ENCODE measurements at places on chromosomes 12 and 14.

- DNase-seq: no peak
These were observed 52.3 kb downstream of the SYNE3 start for GRCh38 chr14:95464103-95464502.

GRCh38 chr12:68497702-68498101 is 113.0 kb upstream of the RAP1B start:
- no peak for DNase-seq

DNA sequence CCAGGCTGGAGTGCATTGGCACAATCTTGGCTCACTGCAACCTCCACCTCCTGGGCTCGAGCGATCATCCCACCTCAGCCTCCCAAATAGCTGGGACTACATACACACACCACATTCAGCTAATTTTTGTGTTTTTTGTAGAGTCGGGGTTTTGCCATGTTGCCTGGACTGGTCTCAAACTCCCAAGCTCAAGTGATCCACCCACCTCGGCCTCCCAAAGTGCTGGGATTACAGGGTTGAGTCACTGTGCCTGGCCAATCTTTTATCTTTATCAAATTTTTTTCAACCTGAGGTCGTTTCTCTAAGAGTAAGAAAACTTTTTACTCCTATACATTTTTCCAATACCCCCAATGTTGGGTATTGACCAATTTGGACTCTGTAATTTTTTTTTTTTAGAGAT is 40.0 kb upstream of the NAP1L1 start:
- no peak for DNase-seq

DNA sequence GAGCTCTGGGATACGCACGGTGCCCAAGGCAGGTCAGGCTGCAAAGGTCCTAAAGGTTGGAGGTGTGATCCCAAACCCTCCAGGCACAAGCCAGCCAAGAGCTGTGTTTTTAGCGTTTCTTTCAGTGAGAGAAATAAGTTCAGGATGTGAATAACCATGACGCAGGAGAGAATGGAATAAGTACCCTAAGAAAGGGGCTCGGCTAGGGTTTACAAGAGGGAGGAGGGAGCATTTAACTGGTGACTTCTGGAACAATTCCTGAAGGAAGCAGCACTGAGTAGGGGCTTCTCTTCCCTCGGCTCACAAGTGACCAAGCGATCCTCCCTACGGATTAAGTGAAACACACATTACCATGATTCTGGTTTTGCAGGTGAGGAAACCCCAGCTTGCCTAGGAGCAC is 29.4 kb downstream of the SSH1 start:
- DNase-seq: no peak

DNA sequence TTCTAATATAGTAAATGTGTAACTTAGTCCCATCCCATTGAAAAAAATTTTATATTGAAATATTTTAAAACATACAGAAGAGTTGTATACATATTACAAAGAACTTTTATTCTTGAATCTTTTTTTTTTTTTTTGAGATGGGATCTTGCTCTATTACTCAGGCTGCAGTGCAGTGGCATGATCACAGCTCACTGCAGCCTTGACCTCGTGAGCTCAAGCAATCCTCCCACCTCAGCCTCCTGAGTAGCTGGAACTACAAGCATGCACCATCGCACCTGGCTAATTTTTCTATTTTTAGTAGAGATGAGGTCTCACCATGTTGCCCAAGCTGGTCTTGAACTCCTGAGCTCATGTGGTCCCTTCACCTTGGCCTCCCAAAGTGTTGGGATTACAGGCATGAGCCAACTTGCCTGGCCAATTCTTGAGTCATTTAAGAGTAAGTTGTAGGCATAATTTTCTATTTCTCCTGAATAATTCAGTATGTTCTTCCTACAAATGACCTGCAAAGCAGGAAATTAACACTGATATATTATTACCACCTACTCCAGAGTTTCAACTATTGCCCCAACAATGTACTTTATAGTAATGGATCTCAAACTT is 153.0 kb upstream of the BMP4 start:
- no peak for DNase-seq

GRCh38 chr12:7142056-7142644 is 12.0 kb downstream of the CLSTN3 start:
- no peak for DNase-seq
